Activated T-helper 1 cell treated with anti-CD3 and anti-CD28 coated beads, Interleukin-2, amount 50 U/mL, for 16 hours (primary cell): ENCODE measurements at places on chromosomes 3 and 15.

DNA sequence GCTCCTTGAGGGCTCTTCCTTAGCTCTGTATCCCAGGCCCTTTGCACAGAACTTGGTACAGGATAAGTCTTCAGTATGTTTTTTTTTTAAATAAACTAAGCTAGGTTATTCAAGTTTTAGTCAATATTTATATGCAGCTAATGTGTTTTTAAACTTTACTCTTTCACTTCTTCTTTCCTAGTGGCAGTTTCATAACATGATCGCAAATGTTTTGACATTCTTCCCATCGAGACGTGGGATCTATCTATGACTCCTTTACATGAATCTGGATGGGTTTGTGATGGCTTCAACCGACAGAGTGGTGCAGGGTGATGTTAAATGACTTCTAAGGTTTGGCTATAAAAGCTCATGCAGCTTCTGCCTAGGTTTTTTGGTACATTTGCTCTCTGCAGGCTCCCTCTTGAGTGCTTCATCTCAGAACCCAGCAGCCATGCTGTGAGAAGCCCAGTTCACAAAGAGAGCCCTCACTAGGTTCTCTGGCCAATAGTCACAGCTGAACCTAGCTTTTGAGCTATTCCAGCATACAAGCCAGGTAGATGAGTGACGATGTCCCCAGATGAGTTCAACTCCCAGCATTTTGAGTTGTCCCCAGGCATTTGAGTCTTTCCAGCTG, 13.5 kb upstream of the MECOM start:
- DNase-seq, result no peak

DNA sequence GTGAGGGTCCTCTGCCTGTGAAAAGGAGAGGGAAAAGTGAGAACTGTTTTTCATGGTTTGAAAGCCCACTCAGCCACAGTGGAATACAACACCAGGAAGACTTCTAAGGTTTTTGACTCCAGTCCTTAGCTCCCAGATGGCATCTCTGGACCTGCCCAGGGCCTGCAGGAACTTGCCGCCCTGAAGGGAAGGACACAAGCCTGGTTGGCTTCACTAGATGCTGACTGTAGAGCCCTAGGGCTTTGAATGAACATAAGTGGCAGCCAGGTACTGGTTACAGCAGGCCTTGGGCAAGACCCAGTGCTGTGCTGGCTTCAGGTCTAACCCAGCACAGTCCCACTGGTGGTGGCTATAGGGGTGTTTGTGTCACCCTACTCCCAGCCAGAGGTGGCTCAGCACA, 21.3 kb upstream of the TMEM266 start:
- DNase-seq, result no peak

DNA sequence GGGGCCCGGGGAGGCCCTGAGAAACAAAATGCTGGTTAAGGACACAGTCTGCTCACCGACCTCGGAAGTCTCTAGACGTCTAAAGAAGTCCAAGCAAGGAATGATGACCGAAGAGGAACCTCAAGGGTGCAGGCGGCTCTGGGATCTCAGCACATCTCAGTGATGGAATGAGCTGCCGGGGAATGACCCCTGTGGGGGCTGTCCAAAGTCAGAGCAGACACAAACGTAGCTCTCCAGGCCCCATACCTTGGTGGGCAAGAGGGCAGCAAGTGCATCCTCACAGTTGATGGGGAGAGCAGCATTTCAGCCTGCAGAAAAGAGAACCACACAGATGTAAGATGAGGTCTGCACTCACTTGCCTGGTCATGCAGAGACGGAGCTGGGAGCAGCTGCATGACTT, 129.1 kb downstream of the IGF1R start:
- DNase-seq, result no peak

DNA sequence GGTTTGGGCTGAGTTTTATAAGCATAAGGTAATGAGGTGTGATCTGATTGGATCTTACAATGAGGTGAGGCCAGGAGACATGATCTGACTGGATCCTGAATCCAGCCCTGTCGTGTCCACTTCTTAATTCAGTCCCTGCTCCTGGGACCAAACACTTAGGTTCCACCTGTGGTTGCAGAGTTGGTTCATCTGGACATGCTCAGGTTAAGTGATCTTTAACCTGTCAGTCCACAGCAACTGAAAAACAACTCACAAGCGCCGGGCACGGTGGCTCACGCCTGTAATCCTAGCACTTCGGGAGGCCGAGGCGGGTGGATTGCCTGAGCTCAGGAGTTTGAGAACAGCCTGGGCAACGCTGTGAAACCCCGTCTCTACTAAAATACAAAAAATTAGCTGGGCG, 679.3 kb upstream of the ALCAM start:
- no peak for DNase-seq

DNA sequence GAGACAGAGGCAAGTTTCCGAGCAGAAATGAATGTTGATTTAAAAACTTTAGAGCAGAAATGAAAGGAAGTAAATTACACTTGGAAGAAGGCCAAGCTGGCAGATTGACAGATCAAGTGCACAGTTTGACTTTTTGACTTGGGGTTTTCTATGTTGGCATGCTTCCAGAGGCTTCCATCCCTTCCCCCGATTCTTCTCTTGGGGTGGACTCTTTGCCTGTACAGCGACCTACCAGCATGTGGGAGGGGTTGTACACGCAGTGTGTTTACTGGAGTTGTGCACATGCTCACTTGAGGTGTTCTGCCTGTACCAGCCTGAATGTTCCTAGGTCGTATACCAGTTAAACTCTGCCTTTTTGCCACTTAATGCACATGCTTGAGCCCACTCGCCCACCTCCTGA, 701.5 kb upstream of the GBE1 start:
- DNase-seq, result no peak

DNA sequence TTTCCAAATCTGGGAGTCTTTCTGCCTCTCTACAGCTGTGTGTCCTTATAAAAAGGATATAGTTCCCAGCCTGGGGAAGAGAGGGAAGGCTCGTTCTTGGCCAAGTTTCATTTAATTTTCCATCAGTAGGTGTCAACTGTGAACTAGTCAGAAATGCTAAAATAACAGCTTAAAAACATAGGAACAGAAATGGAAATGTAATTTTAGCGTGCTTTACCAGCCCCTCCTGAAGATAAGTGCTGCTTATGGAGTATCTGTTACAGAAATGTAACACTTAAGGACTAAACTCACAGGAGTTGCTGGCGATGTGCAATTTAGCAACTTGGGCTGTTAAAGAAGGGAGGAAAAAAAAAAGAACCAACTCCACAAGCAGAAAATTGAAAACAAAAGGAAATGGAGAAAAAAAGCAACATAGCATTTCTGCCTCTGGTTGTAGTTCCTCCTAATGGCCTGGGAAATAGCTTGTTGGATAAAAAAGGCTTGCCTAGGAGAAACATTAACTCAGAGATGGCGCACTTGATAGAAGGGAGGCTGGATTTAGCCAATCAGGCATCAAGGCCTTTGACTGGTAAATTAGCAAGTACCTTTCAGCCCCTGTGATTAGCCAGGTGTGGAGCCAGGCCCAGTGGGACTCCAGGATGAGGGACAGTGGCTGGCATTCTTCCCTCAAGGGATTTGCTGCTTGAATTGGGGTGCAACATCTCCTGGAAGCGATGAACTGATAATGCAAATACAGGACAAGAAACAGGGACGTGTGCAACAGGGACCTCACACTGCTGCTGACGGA, 84.3 kb downstream of the RPLP1 start:
- DNase-seq, result no peak

GRCh38 chr3:54572197-54572895, 355.5 kb downstream of the LRTM1 start:
- DNase-seq, result no peak

DNA sequence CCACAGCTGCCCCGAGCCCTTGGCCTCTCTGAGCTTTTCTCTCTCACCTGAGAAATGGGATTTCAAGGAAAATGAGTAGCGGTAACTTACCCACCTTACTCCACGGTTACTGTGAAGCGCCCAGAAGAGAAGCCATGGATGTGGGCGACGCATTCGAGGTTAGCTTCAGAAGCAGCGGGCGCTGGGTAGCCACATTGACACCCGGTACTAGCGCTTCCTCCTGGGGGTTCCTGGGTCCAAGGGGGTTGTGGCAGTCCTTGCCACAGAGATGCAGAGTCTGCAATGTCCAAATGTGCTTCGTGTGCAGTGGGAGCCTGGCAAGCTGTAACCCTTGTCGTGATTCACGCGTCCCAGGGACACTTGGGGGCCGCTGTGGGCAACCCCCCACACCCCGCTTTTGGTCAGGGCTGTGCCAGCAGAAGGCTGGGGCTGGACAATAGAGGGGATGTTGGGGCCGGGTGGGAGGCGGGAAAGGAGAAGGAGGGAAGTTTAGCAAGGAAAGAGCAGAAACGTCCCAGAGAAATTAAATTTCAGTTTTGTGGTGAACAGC, 41.4 kb upstream of the FURIN start:
- no peak for DNase-seq

GRCh38 chr3:144429719-144430121, 458.1 kb downstream of the DIPK2A start:
- no peak for DNase-seq

DNA sequence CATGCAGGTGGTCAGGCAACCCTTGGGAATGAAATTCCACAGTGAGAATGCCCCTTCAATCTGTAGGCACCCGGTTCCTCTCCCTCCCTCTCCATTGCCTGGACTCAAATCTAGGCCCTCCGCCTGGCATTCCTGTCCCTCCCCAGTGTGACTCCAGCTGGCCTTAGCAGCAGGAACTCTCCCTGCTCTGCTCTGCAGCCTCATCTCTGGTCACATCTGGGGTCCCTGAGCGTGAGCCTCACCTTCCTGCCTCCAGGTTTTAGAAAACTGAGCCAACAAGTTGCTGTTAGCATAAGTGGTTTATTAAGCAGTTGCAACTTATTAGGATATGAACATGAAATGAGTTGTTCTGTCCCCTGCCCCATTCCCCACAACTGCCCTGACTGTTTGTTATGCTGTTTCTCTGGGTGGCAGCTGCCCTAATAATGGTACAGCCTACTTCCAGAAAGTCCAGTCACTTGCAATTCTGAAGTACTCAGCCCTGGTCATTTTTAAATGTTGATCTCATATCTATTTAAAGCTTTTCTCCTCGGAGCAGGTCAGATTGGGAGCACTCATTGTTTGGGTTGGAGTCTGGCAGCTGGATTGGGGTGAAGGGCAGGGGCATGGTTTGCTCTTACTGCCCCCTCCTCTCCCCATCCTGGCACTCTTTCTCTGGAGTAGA, 63.0 kb upstream of the ANKRD34C start:
- no peak for DNase-seq

GRCh38 chr15:47955021-47955420, 165.8 kb upstream of the SLC24A5 start:
- no peak for DNase-seq

- no peak for DNase-seq
Observed at GRCh38 chr3:48621461-48621869, at the start of gene TMEM89. TMEM89 (minus strand) TSS chr3:48621769; CDS start chr3:48621756, 13 bp downstream.

DNA sequence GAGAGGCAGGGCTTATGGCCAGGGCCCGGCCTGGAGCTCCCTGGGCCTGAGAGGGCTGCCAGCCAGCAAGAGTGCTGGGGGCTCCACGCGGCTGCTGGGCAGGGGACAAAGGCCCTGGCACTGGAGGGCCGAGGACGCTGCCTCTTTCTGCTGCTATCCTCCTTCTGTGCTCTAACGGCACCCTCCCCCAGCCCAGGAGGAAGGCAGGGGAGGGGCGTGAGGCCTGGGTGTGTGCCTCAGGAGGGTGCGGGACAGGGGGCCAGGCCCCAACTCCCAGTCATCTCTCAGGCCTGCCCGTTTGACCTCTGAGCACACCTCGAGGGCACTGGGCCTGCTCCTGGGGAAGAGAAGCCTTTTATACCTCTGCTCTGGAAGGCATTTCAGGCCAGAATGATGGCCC, 115.5 kb downstream of the ADCY5 start:
- DNase-seq, result no peak

DNA sequence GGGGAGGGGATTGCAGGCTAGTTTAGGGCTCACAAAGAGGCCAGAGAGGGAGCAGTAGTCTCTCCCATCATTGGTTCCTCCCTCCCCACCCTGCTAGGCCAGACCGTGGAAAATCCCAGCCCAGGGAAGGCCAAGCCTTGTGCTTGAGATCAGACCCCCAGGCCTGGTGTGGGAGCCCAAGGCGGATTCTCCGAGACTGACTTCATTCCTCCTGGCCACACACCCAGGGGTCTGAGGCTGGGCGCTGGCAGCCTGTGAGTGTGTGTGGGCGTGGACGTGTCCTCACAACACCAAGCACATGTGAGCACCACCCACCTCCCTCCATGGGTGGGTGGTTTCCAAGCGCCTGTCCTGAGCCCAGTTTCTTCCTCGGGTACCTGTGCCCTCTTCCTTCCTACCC, 4.1 kb downstream of the LOXL1 start:
- no peak for DNase-seq

GRCh38 chr3:105368566-105369499, 2.1 kb downstream of the ALCAM start:
- DNase-seq, result peak; percentile 55

DNA sequence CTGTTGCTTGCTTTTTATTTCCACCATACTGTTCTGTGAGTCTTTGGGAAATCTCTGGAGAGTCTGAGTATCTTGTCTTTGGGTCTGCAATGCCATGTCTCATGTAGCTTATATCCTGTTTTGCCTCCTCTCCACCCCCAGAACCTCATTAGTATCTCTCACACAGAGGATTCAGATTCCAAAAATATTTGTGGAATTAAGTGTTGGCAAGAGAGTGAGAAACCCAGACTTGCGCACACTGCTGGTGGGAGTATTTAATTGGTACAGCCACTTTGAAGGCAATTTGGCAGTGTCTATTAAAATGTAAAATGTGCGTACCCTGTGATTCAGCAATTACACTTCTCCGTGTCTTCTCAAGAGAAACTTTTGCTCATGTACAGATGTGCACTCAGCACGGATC, 68.6 kb downstream of the ZNF621 start:
- DNase-seq, result no peak

DNA sequence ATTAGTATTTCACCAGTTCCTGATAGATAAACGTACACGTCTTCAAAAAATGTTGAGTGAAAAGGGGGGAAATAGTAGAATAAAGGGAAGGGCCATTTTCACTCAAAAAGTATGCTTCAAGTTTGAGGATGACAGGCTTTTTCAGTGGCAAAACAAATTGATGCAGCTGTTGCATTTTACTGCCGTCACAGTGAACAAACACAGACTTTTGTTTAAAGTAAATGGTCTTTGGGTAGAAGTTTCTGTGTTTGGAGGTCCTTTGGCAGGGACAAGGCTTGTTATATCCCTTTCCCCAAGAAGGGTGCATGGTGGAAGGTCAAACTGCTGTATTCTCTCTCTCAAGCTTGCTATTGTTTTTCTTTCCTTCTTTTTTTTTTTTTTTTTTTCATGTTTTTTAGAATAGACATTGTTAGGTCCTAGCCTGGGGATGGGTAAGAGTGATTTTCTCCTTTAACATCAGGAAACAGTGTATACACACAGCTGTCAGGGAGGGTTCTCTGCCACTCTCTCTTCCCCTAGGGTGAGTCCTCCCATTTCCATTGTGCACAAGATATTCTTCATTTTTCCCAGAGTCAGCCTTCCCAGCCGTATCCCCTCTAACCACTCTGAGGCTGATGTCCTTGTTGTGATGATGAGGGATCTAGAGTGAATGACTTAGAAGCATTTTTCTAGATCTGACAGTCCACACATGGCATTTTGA, 6.6 kb upstream of the SUCNR1 start:
- no peak for DNase-seq
